Trophoblast cell (in vitro differentiated cells and primary cell): ENCODE measurements at places on chromosomes 5 and 9.

DNA sequence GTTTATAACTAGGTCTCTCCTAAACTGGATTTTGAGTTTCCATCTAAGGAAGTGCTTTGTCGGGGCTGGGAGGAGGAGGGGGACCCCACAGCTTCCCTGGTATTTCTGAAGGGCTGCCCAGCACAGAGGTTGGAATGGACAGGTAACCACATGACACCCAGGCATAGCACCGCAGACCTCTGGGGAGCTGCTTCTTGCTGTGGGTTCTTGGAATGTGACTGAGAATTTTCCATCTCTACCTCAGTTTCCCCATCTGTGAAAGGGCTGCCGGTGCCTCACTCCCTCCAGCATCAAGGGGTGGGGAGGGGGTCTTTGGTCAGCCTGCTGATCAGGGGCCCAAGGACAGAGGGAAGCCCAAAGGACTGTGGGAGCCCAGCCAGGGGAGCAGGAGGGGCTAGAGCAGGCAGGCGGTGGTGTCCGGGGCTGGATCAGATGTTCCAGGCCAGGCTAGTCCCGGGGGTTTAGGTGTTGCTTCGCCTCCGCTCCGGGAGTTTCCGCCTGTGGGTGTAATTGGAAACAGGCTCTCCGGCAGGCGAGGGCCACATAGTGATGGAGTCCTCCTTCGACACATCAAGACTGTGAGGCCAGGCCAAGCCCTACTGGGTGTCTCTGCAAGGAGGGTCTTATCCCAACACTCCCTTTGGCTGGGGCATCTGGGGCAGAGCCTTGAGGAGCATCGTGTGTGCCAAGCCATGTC lies 3.3 kb downstream of the OLFML2A start:
- DNase-seq = no peak

GRCh38 chr5:73640861-73641320 lies 14.9 kb downstream of the ARHGEF28 start:
- DNase-seq = no peak

DNA sequence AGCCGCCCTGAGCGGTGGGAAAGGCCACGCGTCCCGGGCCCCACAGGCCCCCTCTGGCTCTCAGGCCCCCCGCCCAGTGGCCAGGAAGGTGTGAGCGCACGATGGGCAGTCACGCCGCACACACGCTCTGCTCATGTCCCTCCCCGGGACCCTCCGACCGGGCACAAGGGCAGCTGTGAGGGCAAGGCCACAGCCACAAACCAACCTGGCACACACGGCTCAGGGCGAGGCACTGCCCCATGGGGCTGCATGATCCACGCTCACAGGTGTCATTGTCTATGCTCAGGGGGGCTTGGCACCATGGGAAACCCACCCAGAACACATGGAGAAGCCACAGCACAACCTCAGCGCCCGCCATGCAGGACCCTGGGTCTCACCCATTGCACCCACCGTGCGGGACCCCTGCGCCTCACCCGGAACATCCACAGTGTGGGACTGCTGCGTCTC lies 51.3 kb downstream of the SLC12A7 start:
- DNase-seq = no peak

- DNase-seq = no peak
Measured at GRCh38 chr5:6713274-6714225, at the start of gene TENT4A. TSS of gene TENT4A (plus strand) at chr5:6713432. CDS start at chr5:6713984, 552 bp downstream.

GRCh38 chr5:148820461-148821395 lies 5.7 kb upstream of the ADRB2 start:
- DNase-seq = no peak

DNA sequence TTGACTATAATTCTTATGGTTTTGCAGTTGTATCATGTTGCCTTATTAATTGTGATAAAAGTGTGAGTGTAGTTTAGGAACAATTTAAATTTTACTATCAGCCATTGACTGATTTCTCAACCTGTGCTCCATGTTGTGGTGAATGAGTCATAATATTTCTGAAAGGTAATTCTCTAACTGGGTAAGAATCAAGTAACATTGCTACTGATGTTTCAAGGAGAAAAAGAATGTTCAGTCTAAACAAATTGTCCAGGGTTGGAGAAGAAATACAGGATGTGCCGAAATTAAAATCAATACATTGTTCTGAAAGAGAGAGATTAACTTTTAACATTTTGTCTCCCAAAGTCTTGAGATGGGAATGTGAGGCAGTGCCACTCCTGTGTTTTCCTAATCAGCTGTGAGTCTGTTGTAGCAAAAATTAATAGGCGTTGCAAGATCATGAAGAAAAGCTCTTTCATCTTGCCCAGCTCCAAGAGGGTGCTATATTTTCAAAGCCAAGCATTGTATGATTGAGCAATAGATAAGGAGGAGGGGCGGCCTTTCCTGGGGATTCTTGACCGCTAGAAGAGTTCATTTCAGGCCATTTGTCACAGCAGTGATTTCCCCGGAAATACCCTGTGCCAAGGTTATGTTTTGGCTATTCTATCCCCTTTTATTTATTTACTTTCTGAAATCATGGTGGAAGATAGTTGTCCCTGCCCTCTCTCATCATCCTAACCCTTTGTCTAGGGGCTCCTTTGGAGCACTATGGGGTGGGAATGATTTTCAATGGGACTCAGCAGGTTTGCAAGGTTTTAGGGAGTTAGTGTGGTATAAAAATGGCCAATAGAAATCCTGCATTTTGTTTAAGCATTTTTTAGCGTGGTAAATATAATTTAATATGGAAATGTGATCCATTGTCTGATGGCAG lies 151.6 kb downstream of the FOCAD start:
- no peak for DNase-seq

- no peak for DNase-seq
Measured at GRCh38 chr5:115064380-115064779, 105.3 kb downstream of the TRIM36 start.

DNA sequence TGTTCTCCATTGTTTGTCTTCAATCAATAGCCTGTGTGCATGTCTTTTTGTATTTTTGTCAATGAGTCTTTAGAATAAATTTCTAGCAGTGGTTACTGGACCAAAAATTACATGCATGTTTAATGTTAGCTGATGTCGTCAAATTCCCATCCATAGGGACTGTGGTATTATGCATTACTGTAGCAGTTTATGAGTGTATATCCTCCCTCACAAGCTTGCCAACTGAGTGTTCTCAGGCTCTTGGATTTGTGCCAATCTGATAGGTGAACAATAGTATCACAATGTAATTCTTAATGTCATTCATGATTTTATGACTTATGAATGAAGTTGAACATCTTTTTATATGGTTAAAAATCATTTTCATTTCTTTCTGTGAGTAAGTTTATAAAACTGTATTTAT lies 13.0 kb downstream of the SNX24 start:
- no peak for DNase-seq

- peak; percentile 55 for DNase-seq
Measured at GRCh38 chr5:60287174-60287771, 393.7 kb upstream of the PDE4D start.

DNA sequence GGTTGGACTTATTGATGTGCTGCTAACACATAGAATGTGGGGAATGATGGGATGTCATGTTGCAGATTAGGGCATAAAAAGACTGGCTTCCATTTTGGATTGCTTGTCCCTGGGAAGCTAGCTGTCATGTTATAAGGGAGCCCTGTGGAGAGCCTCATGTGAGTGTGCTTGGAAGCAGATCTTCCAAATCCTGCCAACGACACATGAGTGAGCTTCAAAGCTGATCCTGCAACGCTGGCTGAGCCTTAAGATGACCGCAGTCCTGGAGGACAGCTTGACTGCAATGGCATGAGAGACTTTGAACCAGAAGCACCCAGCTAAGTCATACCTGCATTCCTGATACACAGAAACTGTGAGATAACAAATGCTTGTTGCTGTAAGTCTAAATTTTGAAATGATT lies 63.6 kb downstream of the NRG2 start:
- no peak for DNase-seq
